ENCODE measurements at places on chromosomes 3 and 15. TPM values are rescaled to one million over a fixed set of nuclear protein-coding genes. Genes with fewer than 3 reads are reported as not detected.

GRCh38 chr3:64852738-64853137 is 164.9 kb upstream of the ADAMTS9 start:
- no peak for DNase-seq

DNA sequence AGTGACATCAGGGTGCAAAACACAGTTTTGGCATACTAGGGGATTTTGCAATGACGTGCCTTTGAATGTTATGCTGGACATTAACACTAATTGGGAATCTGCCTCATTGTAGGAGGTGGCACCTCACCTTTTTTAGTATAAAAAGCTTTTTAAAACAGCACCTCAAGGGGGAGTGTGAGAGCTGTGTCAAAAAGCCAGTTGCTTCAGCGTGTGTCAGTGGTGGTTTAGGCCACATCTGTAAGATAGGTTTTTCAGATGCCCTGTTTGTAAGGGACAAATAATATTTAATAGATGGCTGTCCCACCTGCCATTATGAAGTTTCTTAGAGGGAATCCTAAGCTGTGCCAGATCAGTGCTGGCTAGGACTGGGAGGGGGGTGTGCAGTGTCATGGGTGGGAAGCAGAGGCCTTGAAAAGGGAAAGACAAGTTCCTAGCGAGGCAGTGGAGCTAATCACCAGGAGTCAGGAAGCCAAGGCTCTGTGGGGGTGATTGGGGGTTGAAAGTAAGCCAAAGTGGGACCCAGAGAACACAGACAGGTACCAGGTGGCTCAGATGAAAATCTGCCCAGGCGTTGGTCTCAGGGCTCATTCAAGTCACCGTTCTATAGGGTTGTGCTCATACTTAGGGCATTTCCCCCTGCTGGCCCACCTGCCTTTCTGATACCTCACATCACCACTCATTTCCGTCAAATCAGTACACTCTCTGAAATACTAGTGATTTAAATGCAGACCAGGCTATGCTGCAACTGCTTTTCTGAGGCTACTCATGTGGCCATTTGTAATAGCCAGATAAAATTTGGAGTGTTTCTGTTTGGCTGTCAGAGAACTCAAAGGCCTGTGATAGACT is 120.5 kb downstream of the BBX start:
- DNase-seq, result no peak

DNA sequence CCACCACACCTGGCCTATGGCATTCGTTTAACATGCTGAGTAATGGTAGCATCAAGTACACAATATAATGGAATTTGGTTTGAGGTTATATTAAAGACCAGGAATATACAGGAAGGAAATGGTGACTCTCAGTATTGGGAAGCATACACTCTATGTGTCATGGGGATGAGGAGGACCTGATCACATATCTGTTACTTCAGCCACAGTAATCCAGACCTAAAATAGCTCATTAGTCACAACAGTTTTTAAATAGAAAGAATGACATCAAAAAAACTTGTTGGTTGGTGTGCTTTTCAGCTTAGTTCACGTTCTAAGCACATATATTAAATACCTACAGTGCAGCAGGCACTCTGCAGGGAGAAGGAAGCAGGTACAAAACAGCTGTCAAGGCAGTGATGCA is 52.5 kb upstream of the ATP2C1 start:
- DNase-seq, result no peak

DNA sequence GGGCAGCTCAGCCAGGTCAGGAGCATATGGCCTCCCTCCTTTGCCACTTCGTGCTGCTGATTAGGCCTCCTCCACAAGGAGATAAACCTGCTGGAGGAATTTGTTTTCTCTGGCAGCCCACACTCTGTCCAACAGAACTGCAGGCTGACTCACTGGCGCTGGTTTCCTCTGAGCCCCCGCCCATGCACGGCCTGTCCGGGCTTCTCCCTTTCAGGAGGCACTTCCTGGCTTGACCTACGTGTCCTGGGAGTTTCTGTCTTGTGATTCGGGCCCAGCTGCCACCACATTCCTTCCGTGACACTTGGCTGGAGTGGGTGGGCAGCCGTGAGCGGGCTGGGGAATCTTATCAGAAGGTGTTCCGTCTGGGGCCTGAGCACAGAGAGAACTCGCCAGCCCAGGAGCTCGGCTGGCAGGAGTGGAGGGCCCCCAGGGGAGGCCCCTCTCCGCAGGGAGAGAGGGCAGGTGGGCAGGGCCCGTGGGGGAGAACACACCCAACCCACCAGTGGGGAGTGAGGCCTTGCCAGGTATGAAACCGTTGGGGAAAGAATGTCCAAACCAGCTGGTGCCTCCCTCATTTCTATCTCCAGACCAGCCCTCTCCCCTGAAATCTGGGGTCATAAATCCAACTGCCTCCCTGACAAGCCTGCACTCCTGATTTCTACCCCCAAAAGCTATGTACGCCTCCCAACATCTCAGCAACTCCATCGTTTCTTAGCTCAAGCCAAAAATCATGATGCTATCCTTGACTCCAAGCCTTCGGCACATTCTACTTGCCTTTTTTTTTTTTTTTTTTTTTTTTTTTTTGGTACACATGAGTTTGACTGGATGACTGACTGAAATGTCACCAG is 110.6 kb upstream of the MEF2A start:
- DNase-seq, result peak; percentile 94

DNA sequence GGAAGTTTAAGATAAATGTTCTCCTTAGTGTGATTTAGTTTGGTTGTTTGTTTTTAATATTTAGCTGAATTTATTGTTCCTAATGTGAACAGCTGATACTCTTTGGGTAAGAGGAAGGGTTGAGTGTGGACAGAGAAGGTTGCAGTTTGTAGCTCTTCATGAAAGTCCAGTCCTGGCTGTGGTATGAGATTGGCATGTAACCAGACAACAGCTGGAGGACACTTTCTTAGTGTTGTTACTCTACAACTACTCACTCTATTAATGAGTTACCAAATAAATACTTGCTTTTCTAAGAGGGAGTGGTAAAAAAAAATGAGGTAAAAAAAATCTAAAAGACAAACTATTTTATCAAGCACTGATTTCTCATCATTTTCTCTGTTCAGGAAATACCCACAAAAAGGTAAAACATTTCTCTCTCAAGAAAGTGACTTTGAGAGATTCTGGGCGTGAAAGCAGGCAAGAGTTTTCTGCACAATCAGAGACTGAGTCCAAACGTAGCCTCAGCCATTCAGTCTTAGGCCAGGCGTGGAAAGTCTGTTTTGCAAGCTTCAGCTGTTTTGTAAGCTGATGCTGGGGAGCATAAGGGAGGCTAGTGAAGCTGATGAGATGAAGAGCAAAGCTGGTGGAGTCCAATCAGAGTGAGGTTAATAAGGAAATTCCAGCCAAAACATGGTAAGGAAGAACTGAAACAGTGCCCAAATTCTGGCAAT is 138.5 kb upstream of the ARPP21 start:
- DNase-seq, result no peak

DNA sequence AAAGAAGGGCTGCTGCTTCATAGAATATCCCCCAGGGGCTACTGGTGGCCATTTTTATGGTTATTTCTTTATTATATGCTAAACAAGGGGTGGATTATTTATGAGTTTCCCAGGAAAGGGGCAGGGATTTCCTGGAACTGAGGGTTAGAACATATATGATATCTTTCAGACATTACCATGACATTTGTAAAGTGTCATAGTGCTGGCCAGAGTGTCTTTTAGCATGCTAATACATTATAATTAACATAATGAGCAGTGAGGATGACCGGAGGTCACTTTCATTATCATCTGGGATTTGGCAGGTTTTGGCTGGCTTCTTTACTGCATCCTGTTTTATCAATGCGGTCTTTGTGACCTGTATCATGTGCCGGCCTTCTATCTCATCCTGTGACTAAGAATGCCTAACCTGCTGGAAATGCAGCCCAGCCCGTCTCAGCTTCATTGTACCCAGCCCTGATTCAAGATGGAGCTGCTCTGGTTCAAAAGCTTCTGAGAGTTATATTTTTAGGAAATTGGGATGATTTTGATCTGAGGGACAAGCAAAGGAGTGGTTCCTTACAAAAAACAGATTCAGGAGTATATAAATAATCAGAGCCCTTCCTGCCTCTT is 9.1 kb upstream of the ZBTB20 start:
- no peak for DNase-seq

- no peak for DNase-seq
Observed at GRCh38 chr15:44319385-44319784, 30.9 kb downstream of the GOLM2 start.

GRCh38 chr15:88835119-88835518 is 31.9 kb downstream of the ACAN start:
- DNase-seq, result no peak

DNA sequence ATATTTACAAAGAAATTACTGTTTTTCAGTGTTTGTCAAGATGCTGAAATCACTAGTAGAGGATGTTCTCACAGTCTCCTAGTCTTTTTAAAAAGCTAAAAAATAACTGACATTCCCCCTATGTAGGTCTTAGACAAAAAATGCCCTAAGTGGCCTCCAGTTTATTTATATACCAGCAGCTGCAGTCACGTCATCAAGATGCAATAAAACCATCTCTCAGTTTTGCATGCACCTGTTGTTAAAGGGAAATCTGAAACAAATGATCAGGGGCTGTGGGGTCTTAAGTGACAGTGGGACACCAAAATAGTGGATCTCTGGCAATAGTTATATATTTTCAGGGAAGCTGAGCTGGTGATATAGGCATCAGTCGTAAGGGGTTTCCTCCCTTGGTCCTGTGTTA is 146.5 kb upstream of the ARPP21 start:
- no peak for DNase-seq

GRCh38 chr3:189225431-189225830 is 53.7 kb downstream of the TPRG1 start:
- no peak for DNase-seq

DNA sequence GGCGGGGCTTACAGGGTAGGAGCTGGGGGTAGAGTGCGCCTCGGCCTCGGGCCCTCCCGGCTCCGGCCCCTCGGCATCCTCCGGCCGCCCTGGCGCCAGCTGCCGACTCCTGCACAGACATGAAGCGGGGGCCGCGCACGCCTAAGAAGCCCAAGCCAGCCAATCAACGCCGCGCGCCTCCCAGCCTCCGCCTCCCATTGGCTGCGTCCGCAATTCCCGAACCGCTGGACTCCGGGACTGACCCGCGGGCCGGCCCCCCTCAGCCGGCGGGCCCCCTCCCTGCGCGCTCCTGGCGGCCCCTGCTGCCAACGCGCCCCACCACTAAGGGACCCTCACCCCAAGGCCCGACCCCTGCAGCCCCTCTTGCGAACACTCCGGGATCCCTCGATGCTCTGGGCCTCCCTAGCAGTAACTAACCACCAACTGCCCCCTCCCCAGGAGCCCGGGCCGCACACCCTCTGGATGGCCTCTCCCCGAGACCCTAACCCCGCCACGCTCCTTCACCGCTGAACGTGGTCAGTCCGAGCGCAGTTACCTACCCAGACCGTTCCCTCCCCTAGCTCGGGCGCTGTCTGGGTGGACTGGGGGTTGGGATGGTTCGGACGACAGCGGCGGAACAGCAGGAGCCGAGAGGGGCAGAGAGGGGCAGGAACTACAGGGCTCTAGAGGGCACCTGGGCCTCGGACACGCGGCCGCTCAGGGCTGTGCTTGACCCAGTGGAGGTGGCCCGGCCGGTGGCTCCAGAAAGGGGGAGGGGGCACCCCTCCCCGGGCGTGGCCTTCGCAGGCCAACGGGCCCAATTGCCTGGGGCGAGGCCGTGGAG is 5.0 kb downstream of the GATA2 start:
- DNase-seq, result peak; percentile 92

GRCh38 chr3:32453346-32453745 is 49.3 kb downstream of the CMTM6 start:
- DNase-seq, result no peak

GRCh38 chr3:152399374-152399773 is 130.6 kb downstream of the MBNL1 start:
- DNase-seq, result no peak

DNA sequence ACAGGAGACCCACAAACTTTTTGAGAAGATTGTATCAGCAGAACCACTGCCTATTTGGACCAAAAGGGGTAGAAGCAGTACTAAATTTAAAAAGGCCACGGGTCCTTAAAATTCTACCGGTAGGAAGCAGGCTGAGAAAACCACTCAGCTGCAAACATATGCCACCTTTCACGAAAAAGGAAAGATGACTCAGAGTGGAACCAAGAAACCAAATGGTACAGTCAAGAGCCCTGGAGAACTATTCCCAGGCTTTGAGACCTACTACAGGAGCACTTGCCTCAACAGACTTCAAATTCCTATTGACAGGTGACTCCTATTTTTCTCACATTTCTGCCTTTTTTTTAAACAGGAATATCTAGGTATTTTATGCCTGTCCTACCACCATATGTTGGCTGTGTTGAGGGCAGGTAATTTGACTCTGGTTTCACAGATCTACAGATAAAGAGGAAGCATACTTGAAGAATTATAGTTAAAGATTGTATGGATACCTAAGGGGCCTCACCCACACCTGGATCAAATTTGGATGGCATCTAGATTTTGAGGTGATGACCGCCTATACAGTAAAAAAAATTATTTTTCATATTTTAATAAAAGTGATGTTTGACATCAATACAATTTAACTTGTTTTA is 10.1 kb downstream of the GOLIM4 start:
- DNase-seq, result no peak

GRCh38 chr3:189449084-189449483 is 182.1 kb upstream of the TP63 start:
- no peak for DNase-seq

- DNase-seq, result no peak
Observed at GRCh38 chr15:75036212-75036616, 12.8 kb downstream of the PPCDC start.

DNA sequence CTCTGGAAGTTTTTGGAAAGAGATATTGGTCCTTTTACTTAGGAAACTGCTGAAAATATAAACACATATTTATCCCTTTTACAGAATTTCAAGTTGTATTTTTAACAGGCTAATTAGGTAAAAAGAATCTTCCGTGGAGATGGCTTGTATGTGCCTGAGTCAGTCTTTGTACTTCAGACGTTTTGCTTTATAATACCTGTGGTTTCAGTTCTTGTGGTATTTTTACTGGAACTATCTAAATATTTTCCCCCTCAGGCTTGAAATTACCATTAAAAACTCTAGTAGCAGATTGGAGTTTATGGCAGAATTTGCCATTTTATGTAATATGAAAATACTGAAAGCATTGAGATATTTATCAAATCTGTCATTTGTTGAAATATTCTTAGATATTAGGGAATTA is 151.6 kb upstream of the CGNL1 start:
- no peak for DNase-seq

DNA sequence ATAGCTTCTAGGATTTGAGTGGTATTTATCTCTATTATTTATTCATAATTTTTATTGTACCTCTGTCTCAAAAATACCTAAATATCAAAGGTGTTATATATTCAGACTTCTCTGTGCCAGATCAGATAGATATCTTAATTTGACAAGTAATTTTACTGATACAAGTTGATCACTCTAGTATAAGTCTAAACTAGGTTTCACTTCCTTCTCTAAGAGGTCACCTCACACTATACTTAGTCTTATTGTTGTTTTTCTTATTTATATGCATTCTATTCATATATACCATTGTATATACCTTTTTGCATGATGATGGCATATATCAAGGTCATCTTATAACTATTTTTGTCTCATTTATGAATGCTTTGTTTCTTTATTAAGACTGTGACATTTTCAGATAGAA is 26.4 kb upstream of the HGD start:
- no peak for DNase-seq

CCDC9B gene
- 178 TPM for total RNA-seq

LSAMP gene
- 0.48 TPM for total RNA-seq

SNAP23 gene
- total RNA-seq, result 48.2 TPM

KLHL40 gene
- total RNA-seq, result 0.57 TPM

CD200R1L gene
- total RNA-seq, result not detected

SPG21 gene
- total RNA-seq, result 53.6 TPM

PLIN1 gene
- 3.9 TPM for total RNA-seq

LRRC2 gene
- 70.6 TPM for total RNA-seq

RBP2 gene
- not detected for total RNA-seq

SH3GL3 gene
- total RNA-seq, result not detected

MCF2L2 gene
- 1.1 TPM for total RNA-seq

IL17RB gene
- total RNA-seq, result 0.08 TPM
